CD4-positive, alpha-beta T cell (primary cell): ENCODE measurements at places on chromosomes 4 and X.

DNA sequence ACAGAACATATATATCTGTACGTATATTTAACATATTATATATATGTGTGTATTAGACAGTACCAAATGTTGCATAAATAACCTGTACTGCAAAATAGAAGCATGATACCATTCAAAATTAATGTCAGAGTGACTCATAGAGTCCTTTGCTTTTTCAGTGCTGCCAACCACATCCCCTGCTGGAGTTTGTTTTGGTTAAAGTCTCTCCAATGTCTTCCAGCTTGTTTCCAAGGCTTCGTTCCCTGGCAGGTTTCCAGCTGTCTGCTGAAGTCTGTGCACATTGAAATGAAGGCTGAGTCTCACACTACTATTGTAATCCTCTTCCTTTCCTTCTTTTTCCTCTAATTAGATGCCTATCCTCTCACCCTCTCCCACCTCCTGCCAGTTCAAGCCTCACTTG is 14.9 kb downstream of the NRK start:
- no peaks in the 10 kb centered on the region for H3K36me3 ChIP-seq
- no peak overlapping the region for H3K4me3 ChIP-seq
- no peak overlapping the region for H3K27ac ChIP-seq
- DNase-seq = no peak

- peaks cover 65% of the 10 kb centered on the region for H3K36me3 ChIP-seq
- DNase-seq = peak; percentile 18
- no peak overlapping the region for H3K27ac ChIP-seq
- H3K4me3 ChIP-seq = no peak overlapping the region
- H3K27me3 ChIP-seq = no peaks in the 10 kb centered on the region
- H3K4me1 ChIP-seq = no peaks in the 10 kb centered on the region
Observed at GRCh38 chr4:99885063-99885664, 9.1 kb downstream of the LAMTOR3 start.

GRCh38 chrX:17521871-17522693 is 147.1 kb downstream of the NHS start:
- no peak overlapping the region for H3K27ac ChIP-seq
- no peaks in the 10 kb centered on the region for H3K4me1 ChIP-seq
- H3K36me3 ChIP-seq = no peaks in the 10 kb centered on the region

DNA sequence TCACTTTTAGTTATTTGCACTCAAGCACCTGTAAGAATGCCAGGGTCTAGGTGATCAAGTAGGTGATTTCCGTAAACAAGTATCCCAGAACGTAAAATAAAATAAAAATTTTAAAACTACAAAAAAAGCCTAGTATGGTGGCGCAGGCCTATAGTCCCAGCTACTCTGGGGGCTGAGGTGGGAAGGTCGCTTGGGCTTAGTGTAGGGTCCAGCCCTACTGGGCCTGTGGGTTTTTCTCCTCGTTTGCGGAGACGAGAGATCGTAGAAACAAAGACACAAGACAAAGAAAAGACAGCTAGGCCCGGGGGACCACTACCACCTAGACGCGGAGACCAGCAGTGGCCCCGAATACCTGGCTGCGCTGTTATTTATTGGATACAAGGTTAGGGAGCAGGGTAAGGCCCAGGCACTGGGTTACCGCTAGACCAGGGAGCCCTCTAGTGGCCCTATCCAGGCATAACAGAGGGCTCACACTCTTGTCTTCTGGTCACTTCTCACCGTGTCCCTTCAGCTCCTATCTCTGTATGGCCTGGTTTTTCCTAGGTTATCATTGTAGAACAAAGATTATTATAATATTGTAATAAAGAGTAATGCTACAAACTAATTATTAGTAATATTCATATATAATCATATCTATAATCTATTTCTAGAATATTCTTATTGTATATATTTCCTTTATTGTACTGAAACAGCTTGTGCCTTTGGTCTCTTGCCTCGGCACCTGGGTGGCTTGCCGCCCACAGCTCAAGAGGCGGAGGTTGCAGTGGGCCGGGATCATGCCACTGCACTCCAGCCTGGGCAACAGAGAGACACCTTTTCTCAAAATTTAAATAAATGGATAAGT is 38.4 kb downstream of the SAGE1 start:
- DNase-seq = peak; percentile 16
- no peaks in the 10 kb centered on the region for H3K27me3 ChIP-seq
- H3K4me3 ChIP-seq = no peak overlapping the region
- H3K4me1 ChIP-seq = no peaks in the 10 kb centered on the region
- H3K36me3 ChIP-seq = no peaks in the 10 kb centered on the region

DNA sequence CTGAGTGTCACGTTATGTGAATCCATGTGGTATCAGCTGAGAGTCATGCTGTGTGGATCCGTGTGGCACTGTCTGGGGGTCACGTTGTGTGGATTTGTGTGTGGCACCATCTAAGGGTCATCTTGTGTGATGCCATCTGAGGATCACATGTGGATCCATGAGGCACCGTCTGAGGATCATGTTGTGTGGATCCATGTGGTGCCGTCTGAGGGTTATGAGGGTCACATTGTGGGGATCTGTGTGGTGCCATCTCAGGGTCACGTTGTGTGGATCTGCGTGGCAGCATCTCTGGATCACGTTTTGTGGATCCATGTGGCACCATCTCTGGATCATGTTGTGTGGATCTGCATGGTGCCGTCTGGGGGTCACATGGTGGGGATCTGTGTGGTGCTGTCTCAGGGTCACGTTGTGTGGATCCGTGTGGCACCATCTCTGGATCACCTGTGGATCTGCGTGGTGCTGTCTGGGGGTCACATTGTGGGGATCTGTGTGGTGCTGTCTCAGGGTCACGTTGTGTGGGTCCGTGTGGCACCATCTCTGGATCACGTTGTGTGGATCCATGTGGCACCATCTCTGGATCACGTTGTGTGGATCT is 6.9 kb downstream of the PDE6B start:
- H3K4me3 ChIP-seq = no peak overlapping the region
- no peaks in the 10 kb centered on the region for H3K4me1 ChIP-seq
- no peaks in the 10 kb centered on the region for H3K36me3 ChIP-seq
- no peak overlapping the region for H3K27ac ChIP-seq
- no peak for DNase-seq

DNA sequence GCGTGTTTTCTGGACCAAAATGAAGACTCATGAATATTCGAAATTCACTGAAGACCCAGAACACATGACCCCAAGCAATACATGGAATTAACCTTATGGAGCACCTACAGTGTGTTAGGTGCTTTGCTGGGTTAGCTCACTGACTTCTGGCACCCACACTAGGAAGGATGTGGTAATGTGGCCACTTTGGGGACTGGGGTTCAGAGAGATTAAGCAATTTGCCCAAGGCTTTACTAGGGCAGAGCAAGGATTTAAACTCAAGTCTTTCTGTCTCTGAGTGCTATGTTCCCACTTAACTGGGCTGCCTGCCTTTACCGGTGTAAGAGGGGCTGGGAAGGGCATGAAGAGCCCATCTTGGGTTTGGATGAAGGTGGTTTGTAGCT is 162.0 kb upstream of the ATP6AP2 start:
- H3K4me1 ChIP-seq = peaks cover 11% of the 10 kb centered on the region
- no peak overlapping the region for H3K27ac ChIP-seq
- H3K27me3 ChIP-seq = no peaks in the 10 kb centered on the region
- H3K36me3 ChIP-seq = no peaks in the 10 kb centered on the region
- DNase-seq = no peak

DNA sequence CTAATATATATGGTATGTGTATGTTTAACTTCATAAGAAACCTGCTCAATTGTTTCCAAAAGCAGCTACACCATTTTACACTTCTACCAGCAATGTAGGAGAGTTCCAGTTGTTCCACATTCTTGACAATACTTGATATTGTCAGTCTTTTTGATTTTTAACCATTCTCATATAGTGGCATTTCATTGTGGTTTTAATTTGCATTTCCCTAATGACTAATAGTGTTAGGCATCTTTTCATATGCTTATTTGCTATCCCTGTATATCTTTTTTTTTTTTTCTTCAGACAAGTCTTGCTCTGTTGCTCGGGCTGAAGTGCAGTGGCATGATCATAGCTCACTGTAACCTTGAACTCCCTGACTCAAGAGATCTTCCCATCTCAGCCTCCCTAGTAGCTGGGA is 58.2 kb upstream of the TRIM2 start:
- no peaks in the 10 kb centered on the region for H3K27me3 ChIP-seq
- no peak overlapping the region for H3K4me3 ChIP-seq
- H3K27ac ChIP-seq = no peak overlapping the region
- no peak for DNase-seq
- H3K36me3 ChIP-seq = no peaks in the 10 kb centered on the region

- no peak overlapping the region for H3K27ac ChIP-seq
- no peaks in the 10 kb centered on the region for H3K27me3 ChIP-seq
- H3K4me1 ChIP-seq = no peaks in the 10 kb centered on the region
- H3K36me3 ChIP-seq = no peaks in the 10 kb centered on the region
- DNase-seq = no peak
Observed at GRCh38 chrX:131917588-131917987, 105.5 kb upstream of the STK26 start.

DNA sequence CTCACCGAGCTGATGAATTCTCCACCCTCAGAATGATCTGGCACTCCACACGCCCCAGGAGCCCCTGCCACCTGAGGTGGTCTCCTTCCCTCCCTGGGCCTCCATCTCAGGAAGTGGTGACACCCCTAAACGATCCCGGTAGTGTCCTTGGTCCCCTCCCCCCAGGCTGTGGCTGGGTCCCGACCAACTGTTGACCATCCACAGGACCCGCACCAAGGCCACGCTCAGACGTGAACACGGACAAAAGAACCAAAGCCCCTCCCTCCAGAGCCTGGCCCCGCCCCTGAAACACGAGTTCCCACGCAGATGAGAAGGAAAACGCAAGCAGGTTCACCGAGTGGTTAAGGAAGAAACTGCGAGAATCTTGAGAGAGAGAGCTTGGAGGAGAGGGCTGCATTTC is 16.6 kb downstream of the LRPAP1 start:
- peaks cover 92% of the 10 kb centered on the region for H3K36me3 ChIP-seq
- no peak for DNase-seq
- H3K4me1 ChIP-seq = no peaks in the 10 kb centered on the region
- no peaks in the 10 kb centered on the region for H3K27me3 ChIP-seq
- no peak overlapping the region for H3K4me3 ChIP-seq

DNA sequence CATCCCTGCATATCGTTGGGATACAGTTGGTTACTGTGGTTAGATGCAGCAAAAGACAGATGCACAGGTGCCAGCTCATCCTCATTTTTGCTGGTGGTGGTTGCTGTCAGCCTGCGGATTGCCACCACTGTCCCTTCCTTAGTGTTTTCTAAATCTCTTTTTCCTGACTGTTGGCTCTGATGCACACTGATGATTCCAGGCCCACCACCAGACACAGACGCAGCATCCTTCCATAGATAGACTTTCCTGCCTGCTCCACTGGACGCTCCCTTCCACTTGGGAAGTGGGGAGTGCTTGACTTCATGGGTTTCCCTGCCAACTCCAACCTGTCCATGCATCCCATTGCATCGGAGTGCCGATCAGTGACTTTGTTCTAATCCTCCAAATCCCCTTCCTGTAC is 101.5 kb downstream of the EGF start:
- no peaks in the 10 kb centered on the region for H3K4me1 ChIP-seq
- H3K27ac ChIP-seq = no peak overlapping the region
- H3K4me3 ChIP-seq = no peak overlapping the region
- H3K27me3 ChIP-seq = no peaks in the 10 kb centered on the region

- H3K4me3 ChIP-seq = no peak overlapping the region
- no peaks in the 10 kb centered on the region for H3K4me1 ChIP-seq
- DNase-seq = no peak
- H3K36me3 ChIP-seq = no peaks in the 10 kb centered on the region
- no peak overlapping the region for H3K27ac ChIP-seq
Observed at GRCh38 chr4:62622089-62622488, 1422.0 kb downstream of the ADGRL3 start.

DNA sequence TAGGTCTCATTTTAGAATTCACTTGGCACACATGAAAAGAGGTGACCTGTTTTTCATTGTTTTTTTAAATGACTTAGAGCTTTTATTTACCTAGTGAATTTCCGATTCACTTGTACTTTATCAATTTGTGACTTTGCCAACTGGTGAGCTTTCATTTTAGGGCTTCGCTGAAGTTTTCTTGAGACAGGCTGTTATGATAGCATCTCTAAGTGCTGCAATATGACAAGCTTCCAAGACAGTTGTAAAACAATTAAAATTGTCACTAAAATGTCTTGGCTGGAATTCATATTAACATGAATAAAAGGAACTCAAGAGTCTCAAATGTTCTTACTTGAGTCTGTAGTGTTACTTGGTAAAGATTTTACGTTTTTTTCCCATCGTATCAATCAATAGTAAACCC is 831.7 kb upstream of the GRID2 start:
- no peaks in the 10 kb centered on the region for H3K36me3 ChIP-seq
- no peak overlapping the region for H3K4me3 ChIP-seq
- H3K27ac ChIP-seq = no peak overlapping the region

DNA sequence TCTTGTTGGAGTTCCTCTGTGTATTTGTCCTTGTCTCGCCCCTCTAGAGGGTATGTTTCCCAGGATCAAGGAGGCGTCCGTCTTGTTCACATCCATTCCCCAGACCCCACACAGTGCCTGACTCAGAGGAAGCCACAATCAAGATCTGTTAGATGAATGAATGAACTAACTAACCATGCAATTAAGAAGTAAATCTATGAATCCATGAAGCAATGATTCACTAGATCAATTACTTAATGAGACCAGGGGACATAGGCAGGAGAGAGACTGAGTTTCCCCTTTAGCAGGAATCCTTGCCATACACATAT is 11.9 kb downstream of the BLOC1S4 start:
- no peak overlapping the region for H3K27ac ChIP-seq
- no peaks in the 10 kb centered on the region for H3K27me3 ChIP-seq
- H3K4me1 ChIP-seq = peaks cover 7% of the 10 kb centered on the region
- no peaks in the 10 kb centered on the region for H3K36me3 ChIP-seq

DNA sequence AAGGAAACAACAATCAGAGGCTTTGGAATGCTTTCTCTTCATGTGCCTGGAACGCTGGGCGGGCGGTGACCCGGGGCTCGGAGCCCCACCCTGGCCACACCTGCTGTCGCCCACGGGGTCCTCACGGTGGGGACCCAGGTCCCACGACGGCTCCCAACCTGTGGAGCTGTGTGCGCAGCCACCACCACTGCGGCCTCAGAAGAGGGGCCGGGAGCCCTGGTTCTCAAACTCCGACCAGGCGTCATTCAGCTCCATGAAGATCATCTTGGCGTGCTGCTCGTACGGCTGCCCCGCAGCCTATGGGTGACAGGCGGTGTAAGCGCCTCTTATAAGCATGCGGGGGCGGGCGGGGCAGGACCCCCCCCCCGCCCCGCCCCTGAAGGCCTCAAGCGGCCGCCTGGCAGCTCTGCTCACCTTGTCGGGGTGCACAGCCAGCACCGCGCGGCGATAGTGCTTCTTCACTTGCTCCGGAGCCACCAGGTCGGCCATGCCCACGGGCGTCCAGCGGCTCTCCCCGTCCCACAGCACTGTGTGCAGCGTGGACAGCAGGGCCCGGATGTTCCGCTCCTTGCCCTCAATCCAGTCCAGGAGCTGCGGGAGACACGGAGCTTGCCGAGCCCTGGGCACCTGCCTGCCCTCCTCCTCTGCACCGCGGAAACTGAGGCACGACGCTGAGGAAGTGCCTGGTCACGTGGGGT is 23.7 kb upstream of the CPLX1 start:
- peaks cover 45% of the 10 kb centered on the region for H3K36me3 ChIP-seq
- no peaks in the 10 kb centered on the region for H3K4me1 ChIP-seq
- H3K27me3 ChIP-seq = no peaks in the 10 kb centered on the region
- no peak overlapping the region for H3K4me3 ChIP-seq
- DNase-seq = no peak

DNA sequence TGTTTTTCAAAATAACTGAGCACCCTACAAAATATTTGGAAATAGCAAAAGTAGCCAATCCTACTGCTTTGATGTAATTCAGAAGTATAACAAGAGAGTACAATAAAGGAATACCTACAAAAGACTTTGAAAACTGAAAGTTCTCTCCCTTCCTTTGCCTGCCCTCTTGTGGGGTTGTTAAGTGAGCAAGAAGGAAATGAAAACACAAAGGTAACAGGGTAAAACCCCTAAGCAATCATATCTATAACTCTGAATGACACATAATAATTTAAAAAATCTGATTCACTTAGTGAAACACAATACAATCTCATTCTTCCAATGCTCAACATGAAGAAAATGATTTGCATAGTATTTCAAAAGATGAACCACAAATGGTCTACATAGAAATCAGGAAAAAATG is 98.2 kb downstream of the FRYL start:
- H3K4me3 ChIP-seq = no peak overlapping the region
